Panc1 (cell line): ENCODE measurements at places on chromosomes 13 and 19. TPM values are rescaled to one million over a fixed set of nuclear protein-coding genes. Genes with fewer than 3 reads are reported as not detected.

DNA sequence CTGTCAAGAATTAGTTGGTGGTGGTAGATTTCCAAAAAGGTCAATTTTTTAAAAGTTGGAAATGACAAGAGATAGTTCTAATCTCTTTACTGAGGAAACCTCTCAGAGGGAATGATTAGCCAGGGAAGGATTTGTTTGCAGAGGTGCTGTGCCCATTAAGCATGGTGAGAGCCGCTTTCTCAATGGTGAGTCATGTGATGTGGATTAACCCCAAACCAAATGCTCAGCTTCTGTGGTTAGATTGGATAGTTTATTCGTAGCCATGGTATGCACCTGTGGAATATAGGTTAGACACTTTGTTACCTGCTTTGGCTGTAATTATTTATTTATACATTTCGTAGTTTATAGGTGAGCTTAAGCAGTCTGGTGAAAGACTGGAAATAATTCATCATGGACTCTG, 7.1 kb downstream of the HNRNPM start:
- no peak overlapping the region; the same call in 1 of the 2 replicates for H3K27ac ChIP-seq
- no peak for DNase-seq
- no peak overlapping the region for H3K4me3 ChIP-seq
- peaks cover 61% of the 10 kb centered on the region for H3K4me1 ChIP-seq
- no peaks in the 10 kb centered on the region for H3K27me3 ChIP-seq

- H3K27me3 ChIP-seq, result no peaks in the 10 kb centered on the region
- DNase-seq, result no peak
- H3K27ac ChIP-seq, result no peak overlapping the region
- H3K4me3 ChIP-seq, result no peak overlapping the region
These were observed 36.9 kb upstream of the ZNF507 start for GRCh38 chr19:32308431-32309077.

DNA sequence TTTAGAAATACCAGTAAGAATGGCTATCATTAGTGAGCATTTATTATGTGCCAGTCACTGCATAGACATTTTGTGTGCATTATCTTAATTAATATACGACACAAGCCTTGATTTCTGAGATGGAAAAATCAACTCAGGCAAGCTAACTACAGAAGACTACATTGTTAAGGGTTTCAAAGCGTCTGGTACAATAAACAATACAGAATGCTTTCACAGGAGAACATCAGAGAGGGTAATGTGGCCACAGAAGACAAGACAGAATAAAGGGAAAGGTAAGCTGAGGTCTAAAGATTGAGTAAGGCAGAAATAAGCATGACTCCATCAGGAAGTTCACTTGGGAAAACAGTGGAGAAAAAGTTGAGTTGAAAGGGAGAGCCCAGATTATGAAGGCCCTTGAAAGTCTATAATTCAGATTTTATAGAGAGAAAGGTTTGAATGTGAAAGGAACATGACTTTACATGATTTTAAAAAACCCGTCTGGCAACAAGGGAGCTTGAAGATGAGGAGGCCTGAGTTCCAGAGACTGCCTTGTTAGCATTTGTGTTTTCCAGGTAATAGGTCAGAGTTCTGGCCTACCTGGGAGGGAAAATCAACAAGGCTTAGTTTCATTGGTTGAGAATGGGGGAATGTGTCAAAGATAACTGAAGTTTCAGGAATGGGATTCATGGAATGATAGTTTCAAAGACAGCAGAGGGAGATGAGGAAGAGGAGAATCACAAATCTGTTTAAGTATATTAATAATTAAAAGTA, 1.8 kb upstream of the MBNL2 start:
- DNase-seq, result no peak
- H3K27ac ChIP-seq, result peak overlapping the region; percentile 99
- H3K36me3 ChIP-seq, result peaks cover 6% of the 10 kb centered on the region
- H3K27me3 ChIP-seq, result no peaks in the 10 kb centered on the region

DNA sequence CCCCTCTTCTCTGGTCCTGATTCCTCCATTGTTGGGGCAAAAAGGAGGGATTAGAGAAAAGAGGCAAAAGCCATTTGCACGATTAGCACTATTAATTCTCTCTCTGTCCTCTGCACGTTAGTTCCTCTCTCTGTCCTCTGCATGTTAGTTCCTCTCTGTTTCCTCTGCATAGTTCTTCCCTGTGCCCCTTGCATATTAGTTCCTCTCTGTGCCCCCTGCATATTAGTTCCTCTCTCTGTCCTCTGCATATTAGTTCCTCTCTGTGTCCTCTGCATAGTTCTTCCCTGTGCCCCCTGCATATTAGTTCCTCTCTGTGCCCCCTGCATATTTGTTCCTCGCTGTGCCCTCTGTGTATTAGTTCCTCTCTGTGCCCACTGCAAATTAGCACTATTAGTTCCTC, 847.2 kb upstream of the GPC6 start:
- no peak overlapping the region for H3K27ac ChIP-seq
- no peaks in the 10 kb centered on the region for H3K27me3 ChIP-seq
- H3K36me3 ChIP-seq, result no peaks in the 10 kb centered on the region
- H3K4me1 ChIP-seq, result no peaks in the 10 kb centered on the region
- H3K4me3 ChIP-seq, result no peak overlapping the region

Gene ZNF682
- 4.5 TPM for total RNA-seq
